ENCODE measurements at places on chromosomes 1 and 21.
A peak's percentile ranks its signal among the peaks of the same experiment; 100 is the strongest.

DNA sequence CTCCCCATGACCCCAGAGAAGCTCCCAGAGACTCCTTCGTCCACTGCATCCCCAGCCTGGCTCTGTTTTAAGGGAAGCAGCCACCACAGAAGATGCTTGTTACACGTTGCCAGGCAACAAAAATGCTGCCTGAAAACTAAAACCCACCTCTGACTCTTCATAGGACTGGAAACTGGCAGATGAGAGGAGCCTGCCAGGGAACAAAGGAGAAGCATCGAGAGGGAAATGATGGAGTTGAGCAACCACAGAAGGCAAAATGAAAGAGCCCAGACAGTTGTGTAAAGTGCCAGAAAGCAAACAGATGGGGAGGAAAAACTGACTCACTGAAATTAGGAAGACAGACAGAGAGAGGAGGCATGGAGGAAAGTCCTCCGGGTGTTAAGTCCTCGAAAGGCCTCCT, 118.4 kb downstream of the KCNN3 start:
- DNase-seq, result no peak

DNA sequence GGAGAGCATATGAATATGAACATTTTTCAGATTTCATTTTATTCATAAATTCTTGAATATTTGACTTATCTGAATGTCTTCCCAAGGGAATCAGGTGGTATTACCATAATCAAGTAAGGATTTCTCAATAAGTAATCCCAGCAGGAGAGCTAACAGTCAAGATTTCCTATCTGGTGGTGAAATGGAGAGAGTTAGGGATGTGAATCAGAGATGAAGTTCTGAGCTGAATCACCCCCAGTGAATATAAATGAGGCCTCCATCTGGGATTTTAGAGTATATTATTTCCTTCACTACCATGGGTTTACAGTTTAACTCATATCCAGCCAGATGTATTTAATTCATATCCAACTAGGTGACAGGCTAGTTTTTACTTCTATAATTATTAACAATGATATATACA, 61.5 kb upstream of the RGS2 start:
- no peak for DNase-seq

DNA sequence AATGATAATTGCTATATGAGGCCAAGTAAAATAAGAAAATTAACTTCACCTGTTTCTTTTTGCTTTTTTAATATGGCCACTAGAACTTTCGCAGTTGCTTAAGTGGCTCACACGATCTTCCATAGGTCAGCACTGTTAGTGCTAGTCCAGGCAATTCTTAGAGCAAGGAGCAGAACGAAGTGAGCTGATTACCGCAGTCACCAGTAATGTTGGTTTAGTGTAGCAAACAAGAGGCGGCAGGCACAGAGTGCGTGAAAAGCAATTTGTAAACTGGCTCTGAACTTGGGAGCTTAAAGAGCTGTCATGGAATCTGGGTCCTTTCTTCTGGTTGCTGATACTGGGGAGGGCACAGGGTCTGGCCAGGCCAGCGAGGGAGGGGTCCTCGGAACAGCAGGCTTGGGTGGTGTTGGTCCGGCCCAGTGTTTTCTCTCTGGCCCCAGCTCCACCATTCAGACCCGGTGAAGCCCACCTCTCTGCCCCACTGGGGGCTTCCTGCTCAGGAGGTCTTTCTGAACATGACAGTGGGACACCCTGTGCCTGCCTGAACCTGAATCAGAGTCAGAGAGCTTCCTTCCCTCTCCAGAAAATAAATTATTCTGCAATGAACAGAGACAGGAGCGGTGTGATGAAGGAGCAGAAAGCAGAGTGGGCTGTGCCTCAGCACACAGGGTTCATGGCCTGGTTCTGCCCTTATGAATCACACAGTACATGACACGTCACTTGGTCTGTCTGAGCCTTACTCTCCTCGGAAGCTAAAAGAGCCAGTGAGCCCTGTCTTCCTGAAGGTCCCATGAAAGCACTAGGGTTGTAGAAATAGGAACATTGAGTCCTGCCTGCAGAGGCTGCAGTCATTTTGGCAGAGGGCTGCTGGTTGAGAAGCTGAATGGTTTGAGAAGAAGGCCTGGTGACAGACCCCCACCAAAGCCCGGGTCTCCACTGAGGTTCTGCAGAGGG, 11.9 kb downstream of the ETS2 start:
- no peak for DNase-seq

GRCh38 chr1:15304708-15305467, 57.9 kb downstream of the FHAD1 start:
- DNase-seq, result peak; percentile 74

DNA sequence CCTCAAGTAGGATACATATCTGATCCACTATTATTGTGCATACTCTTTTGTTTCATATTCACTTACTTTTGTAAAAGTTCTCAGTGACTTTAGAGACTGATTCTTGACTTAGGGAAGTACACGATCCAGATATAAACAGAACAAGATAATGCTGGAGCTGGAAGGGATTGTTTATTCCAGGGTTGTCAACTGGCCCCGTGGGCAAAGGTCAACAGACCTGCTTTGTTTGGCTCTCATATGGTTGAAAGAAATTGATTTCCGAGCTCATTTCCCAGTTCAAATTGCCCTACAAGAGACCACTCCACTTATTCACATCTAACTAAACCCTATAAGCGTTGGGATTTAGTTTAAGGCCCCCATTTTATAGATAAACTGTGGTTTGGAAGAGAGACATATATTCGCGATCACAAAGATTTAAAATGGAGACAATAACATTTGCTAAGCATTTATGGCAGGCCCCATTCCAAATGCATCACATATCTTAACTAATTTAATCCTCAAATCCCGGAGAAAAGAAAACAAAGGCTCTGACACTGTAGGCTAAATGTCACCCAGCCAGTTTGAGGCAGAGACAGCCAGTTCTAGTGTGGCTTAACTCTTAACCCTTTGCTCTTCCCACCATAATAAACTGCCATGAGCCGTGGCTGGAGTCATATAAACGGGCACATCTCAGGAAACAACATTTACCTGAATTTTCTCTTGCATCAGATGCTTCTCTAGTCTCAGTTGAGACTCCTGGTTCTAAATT, 20.6 kb downstream of the REG4 start:
- DNase-seq, result no peak

DNA sequence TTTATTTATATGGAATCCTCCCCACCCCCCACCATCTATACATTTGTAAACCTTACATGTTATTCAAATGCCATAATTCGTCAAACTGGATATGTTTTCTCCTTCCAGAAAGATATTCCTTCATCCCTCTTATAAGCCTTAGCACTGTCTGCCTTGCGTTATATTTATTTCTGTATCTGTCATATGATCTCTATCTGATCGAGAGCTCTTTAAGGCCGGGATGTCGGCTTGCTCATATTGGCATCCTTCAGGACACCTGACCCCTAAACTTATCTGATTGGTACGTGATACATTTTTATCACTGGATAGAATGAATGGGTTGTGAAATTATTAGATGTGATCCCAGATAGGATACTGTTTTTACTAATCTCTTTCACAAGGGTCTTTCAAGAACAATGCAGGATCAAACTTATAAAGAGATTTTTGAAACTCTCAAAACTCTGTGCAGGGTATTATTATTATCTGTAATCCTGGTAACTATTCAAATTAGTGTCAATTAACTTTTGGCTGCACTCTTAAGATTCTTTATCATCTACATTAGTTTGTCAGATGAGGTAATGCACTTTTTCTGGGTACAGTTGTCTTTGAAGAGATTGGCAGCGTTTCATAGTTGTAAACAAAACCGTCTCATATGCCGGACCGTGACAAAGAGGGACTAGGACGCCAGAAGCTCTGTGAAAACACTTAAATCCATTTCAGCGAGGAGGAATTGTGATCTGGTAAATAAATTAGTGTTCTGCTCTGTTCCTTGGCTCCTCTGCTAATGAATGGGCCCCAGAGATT, 152.0 kb downstream of the KIF26B start:
- no peak for DNase-seq

DNA sequence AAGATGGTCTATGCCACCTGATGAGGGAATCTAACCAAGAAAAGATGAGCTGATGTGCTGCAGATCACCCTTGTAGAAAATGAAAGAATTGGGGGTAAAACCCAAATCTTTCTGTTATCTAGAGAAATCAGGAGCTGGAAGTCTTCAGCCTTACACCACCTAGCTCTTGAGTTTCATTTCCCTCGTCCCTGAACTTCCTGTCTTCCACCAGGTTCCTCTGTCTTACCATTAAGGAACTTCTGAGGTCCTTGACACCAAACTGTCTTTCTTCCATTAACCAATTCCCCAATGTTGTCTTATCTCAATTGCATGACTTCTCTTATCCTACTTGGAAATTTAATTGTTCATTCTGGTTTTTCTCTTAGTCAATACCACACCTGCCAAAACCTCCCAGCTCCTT, 31.5 kb downstream of the LPAR3 start:
- no peak for DNase-seq

DNA sequence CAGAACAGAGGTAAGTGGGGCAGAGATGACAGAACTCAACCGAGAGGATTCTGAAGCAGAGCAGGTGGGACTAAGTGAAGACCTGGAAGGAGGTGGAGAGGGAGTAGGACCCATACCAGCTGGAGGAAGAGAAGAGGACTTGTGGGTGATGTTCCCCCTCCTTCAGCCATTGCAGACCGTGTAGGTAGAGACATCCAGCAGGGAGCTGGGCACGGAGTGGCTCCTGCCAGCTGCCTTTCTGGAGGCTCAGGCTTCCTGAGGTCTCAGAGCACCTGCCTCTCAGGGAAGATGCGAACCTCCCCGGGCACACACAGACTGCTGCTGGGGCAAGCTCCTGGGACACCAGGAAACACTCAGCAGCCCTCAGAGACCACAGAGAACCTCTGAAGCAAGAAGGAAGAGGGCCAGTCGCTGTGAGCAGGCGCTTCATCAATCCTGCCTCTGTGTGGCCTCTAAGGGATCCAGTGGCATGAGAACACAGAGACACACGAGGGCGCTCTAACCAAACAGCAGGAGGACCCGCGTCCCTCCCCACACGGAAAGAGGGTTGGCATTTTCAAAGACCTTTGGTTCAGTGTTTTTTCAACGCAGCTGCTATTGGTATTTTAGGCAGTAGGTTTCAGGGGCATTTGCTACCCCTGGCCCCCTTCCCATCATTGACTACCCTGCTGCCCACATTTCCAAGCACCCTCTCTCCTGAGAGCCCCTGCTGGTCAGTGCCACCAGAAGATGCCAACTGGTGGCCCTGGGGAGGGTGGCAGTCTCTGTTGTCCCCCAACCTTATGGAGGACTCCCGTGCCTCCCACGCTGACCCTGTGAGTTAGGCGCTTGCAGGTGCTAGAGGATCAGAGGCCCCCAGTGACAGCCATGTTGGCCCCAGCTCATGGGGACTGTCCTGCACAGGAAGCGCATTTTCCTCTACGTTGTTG, 89.6 kb upstream of the EDN2 start:
- DNase-seq, result peak; percentile 75

GRCh38 chr1:195475568-195475967, 1132.7 kb downstream of the KCNT2 start:
- DNase-seq, result no peak

- DNase-seq, result no peak
These were observed 29.3 kb downstream of the ATF3 start for GRCh38 chr1:212637902-212638301.

DNA sequence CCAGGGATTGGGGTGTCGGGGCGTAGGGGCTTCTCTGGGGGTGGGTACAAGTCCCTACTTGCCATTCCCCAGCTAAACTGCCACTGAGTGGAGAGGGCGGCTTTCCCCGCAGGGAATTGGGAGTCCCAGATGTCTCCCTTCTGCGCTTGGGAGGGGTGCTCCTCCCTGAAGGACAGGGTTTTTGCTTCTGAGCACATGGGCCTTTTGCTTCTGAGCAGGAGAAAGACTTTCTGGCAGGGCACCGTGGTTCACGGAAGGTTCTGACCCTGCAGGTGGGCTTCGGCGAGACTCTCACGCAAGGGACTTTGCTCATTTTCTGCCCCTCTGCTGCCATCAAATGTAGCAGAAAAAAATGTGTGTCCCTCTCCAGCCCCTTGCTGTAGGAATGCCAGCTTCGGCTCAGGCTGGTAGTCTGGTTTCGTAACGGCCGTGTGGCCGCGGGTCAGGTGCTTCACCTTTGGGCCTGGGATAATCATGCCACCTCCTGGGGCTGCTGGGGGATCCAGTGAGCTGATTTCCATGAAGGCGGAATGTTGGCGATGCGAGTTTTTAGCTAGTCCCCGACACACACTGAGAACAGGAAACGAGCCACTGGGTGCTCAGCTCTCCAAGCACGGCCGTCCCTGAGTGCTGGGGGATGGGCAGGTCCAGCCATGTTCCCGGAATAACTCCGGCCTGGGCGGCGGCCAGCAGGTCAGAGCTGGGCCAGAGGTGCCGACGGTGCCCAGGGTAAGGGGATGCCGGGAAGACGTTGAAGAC, 364.0 kb downstream of the CAMTA1 start:
- no peak for DNase-seq

DNA sequence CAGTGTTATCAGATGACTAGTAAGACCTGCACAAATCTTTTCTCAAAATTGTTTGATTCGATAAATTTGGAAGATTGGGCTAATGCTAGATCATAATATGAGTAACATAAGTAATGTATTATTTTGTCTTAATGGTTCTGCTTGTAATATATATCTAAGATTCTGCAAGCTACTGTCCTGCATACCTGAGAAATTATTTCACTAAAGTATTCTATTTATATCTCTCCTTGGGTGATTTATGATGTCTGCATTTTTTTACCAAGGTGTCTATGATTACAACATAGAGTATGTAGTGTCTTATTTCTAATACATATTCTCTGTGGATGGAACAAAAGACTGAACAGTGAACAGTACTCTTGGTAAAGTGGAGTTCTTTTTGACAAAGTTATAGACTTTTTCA, 166.6 kb downstream of the CLEC20A start:
- DNase-seq, result no peak

GRCh38 chr1:223175633-223176032, 32.6 kb upstream of the TLR5 start:
- no peak for DNase-seq

DNA sequence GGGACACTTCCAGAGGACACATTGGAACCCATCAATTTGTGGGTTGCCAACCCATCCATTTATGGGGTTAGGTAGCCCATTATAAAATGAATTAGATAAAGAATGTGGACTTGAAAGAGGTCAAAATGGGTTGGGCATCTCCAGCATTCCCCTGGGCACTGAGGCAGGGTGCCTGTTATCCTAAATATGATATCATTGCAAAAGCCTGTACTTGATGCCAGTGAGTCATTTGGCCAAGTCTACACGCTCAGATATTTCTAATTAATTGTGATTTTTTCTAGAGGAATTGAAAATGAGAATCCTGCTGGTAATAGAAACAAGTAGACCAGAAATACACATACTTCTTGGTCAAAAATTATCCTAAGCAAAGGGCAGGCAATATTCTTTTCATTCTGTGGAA, 21.9 kb upstream of the NBL1 start:
- no peak for DNase-seq

DNA sequence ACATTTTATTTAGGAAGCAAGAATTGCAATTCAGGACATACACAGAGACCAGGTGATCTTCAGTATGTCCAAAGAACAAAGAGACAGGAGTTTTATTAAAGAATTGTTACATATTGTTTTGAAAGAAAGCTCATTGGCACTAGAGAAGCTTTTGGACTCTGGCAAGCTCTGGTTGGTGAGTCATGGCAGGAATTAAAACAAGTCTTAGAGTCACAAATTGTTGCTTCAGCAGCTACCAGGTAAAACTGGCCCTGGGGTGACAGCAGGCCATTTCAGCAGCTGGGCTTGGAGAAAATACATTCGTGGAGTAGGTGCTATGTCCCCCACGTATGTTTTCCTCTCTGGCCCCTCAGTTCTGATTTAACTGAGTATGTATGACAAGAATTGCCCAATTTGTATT, 58.8 kb downstream of the MAP3K21 start:
- no peak for DNase-seq

GRCh38 chr1:76130992-76131391, 56.4 kb downstream of the ST6GALNAC3 start:
- DNase-seq, result no peak

GRCh38 chr1:222064388-222065211, 322.7 kb upstream of the DUSP10 start:
- no peak for DNase-seq
